ENCODE measurements at places on chromosomes 11 and 22.
A peak's percentile ranks its signal among the peaks of the same experiment; 100 is the strongest.

- H3K36me3 ChIP-seq: peaks cover 9% of the 10 kb centered on the region
- H3K4me3 ChIP-seq: no peak overlapping the region
- H3K4me1 ChIP-seq: no peaks in the 10 kb centered on the region
- H3K27me3 ChIP-seq: peaks cover 3% of the 10 kb centered on the region
Measured at GRCh38 chr11:108511851-108512474, 13.8 kb upstream of the POGLUT3 start.

DNA sequence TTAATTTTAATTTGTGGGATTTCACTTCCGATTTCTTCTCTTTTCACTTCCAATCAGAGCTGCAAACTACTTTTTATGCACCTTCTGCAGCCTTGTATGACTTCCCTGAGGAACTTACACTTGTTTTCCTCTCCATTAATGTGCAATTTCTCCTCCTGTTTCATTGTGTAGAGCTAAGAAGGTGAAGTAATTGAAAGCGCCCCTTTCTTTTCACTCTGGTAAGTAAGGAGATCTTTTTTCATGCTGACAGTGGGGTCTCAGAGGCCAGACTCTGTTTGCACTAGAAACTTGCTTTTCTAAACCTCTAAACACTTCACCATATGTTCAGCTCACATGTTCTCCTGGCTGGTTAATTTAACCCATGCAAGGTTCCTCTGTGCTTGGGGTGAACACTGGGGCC lies 117.0 kb downstream of the FANCF start:
- H3K4me3 ChIP-seq: no peak overlapping the region
- H3K36me3 ChIP-seq: no peaks in the 10 kb centered on the region
- H3K27me3 ChIP-seq: peaks cover 13% of the 10 kb centered on the region

- H3K4me3 ChIP-seq: no peak overlapping the region
- H3K36me3 ChIP-seq: no peaks in the 10 kb centered on the region
- H3K27me3 ChIP-seq: peaks cover 13% of the 10 kb centered on the region
- no peaks in the 10 kb centered on the region for H3K4me1 ChIP-seq
Measured at GRCh38 chr11:32198053-32198452, 107.2 kb downstream of the RCN1 start.

DNA sequence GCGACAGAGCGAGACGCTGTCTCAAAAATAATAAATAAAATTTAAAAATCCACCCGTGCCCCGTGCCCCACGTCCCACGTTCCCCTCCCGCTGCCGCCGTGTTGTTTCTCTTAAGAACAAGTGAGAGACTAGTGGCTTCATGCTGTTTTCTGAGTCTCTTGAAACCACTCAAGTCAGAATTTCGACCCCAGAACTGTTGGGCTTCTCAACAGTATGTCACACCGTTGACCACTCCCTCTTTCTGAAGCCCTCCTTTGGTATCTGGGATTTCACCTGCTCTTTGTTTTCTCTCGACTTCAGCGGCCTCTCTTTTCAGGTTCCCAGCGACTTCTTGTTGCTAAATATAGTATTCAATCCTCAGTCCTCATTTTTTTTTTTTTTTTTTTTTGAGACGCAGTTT lies 974 bp downstream of the PPIL2 start:
- H3K27ac ChIP-seq: peak overlapping the region; percentile 96
- no peak for DNase-seq
- H3K4me1 ChIP-seq: peaks cover 27% of the 10 kb centered on the region
- H3K27me3 ChIP-seq: no peaks in the 10 kb centered on the region
- H3K36me3 ChIP-seq: peaks cover 5% of the 10 kb centered on the region
